ENCODE measurements at places on chromosomes 12 and 14.

GRCh38 chr14:75295491-75296345 is 17.1 kb downstream of the FOS start:
- DNase-seq, result peak; percentile 71

DNA sequence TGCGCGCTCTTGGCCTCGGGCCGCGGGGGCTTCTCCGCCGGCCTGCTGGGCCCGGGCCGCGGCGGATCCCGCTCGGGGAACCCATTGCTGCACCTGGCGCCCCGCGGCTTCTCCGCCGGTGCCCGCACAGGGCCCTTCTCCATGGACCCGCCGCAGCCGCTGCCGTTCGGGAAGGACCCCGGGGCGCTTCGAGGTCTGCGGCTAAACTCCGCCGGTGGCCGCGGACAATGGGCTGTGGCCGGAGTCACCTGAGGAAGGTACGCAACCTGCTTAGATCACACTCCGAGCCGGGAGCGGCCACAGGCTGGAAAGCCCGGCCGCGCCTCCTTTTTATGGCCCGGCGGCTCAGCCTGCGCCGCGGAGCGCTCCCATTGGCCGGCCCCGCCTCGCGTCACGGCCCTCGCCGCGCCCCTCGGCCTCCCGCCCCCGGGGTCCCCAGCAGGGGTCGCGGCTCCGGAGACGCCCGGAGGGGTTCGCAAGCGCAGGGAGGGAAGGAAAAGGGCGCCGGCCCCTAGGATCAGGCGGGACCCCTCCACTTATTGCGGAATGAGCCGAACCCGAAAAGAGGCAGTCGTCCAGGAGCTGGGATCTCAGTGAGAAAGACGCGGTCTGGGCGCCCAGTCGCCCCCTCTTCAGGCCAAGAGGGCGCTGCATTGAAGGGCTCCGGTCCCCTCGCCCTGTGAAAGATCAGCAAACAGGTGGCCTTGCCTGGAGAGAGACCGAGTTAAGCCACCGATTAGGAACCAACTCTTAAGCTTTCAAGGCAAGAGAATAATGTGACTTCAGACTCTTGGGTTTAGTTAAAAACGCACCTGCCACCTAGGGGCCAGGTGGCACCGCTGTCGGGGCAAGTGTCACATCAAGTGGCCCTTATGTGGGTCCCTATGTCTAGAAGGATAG is at the start of gene GCH1:
Gene GCH1, minus strand, starts transcription at position 306 of the 900 bp plus-strand sequence. Its CDS starts 163 bp downstream, at position 143.
- DNase-seq, result peak; percentile 59

DNA sequence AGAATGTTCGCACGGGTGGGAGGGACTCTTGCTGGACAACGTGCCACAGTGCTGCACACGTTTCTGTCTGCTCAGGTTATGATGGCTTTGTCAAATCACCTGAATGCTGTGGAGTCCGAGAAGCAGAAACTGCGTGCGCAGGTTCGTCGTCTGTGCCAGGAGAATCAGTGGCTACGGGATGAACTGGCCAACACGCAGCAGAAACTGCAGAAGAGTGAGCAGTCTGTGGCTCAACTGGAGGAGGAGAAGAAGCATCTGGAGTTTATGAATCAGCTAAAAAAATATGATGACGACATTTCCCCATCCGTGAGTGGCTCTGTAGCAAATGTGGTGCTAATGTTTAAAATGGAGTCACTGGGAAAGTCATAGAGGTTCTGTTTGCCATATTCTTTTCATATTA is 28.5 kb downstream of the KLC1 start:
- DNase-seq, result no peak

DNA sequence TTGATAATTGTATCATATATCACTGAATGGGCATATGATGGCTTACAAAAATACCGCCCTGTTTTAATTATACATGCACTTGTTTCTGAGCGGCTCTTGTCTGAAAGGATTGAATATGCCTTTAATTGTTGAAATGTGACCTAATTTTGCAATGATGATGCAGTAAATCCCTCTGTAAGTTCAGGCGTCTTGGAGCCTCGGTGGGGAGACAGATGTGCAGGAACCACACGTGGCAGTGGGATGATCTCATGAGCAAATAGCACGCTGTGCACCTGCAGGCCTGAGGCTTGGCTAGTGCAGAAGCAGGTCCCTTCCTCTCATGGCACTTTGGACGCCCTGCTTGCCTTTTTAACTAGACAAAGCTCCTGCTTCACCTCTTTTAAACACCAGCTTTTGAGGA is 49.3 kb upstream of the ASPG start:
- DNase-seq, result no peak

- no peak for DNase-seq
Measured at GRCh38 chr14:38205949-38206665, 1.6 kb upstream of the SSTR1 start.

DNA sequence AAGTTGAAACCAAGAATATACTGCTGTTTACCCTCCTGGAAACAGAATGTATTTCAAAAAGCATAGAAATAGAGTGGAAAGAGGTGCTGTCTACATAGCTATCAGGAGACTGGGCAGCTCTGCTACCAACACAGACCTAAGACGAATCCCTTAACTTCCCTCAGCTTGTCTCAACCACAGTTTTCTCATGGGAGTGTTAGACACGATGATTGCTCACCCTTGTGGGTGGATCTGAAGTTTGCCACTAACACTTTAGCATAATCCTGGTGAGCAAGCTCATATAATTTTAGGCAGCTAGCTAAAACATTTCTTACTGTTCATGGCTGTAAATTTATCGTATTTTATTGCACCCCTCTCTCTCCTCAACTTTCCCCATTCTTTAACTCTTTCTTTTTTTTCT is 38.5 kb downstream of the C12orf75 start:
- no peak for DNase-seq

Measured in activated CD4-positive, alpha-beta T cell treated with anti-CD3 and anti-CD28 coated beads, Interleukin-2, amount 50 U/mL, for 4 hours (primary cell).